ENCODE measurements at places on chromosomes 3 and 15.

DNA sequence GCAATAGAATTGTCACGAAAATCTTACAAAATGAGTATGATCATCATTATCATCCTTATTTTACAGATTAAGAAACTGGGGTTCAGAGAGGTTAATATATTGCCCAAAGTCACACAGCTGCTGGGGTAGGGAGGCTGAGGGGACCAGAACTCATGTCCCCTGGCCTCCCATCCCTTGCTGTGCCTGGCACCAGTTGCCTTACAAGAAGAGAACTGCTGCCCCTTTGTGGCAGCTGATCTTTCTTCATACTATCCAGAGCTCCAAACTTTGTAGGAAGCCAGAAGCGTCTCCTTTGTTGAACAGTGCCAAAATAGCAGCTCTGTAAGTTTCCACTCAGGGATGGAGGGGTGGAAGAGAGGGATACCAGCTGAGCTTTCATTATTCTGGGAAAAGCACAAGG is 236.8 kb upstream of the TBC1D5 start:
- no peak for DNase-seq

DNA sequence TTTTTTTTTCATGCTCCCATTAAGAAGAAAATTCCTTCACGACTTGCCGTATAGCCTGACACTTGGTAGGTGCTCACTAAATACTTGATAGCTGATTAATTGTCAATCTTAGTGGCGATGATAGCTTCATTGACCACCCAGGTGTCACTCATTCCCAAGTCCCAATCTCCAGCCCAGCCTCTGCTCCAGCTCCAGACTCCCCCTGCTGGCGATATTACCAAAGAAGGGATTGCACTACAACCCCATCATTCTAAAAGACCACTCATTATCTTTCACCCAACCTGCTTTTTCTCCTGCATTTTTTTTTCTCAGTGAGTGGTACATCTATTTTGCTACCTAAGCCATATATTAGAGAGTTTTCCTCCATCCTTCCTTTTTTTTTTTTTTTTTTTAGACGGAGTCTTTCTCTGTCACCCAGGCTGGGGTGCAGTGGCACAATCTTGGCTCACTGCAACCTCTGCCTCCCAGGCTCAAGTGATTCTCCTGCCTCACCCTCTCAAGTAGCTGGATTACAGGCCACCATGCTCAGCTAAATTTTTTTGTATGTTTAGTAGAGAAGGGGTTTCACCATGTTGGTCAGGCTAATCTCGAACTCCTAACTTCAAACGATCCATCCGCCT is 19.5 kb upstream of the COMMD2 start:
- peak; percentile 20 for DNase-seq

- no peak for DNase-seq
These were observed 4.4 kb downstream of the WDR73 start for GRCh38 chr15:84649706-84650105.

DNA sequence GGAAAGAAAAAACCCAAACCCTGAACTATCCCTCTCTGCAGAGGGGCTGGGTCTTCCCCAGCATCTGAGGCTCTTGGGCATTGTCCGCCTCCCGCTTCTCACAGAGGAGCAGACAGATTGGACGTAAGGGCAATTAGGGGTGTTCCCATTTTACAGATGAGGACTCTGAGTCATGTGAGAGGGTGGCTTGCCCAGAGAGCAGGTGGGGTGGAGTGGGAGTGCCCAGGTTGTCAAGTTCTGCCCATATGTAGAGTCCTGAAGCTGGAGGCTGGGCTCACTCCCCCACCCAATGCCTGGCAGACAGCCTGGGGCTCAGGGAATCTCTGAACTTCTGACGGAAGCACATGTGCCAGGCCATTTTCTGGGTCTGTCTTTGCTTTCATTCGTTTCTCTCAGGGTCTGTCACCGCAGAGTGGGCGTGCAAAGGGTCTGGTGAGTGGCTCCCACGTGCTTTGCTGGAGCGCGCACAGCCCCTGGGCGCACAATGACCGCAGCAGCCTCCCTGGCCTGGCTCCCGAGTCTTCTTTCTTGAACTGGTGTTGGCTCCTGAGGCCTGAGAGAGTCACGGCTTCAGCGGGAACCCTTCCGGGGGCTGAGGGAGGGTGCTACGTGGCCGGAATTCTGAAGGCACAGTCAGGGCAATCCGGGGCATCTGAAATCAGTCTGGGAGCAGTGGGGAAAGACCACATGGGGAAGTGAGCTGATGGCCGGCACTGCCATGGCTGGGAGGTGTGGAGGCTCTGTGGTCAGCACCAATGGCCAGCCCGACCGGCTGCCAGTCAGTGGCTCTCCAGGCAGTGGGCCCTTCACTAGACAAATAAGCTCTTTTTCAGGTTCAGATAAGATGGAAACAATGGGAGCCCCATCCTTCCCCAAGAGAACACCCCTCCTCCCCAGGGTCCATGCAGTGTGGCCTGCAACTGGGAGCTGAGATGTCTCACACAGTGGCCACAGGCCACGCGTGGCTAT is 1.1 kb upstream of the TRPM1 start:
- no peak for DNase-seq

DNA sequence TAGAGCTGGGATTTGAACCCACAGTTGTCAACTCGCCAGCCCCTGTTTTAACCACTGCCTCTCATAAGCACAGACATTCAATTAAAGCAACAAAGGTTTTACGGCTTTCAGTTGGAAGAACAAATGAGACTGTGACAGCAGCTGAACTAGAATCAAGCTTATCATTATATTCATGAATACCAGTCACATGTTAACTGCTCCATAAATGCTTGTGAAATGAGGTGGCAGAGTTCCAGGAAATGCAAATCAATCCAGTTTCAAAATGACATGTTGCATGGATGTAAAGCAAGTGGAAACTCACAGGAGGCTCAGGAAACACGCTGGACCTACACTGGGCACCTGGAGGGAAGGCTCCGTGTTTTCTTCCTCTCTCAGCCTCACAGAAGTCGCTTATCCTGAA is 3.9 kb downstream of the GP5 start:
- DNase-seq = no peak

GRCh38 chr15:55742498-55742926 is 440 bp downstream of the PRTG start:
- peak; percentile 6 for DNase-seq

DNA sequence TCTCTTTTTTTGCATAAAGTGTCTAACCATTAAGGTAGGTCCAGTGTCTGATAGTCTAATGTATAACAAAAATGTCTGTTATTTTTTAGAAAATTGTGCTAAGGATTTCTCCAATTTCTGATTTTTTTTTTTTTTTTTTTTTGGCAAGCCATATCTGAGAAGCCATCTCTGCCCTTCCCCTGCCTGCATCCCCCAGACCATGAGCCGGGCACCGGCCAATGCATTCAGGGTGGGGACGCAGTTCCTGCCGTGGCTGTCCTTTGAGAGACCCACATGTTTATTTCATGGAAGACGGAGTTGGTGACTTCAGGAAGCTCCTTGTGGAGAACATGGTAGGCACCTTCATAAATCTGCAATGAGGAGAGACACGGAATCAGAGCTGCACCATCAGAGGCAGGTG is 19.2 kb downstream of the ABTB1 start:
- DNase-seq = no peak

DNA sequence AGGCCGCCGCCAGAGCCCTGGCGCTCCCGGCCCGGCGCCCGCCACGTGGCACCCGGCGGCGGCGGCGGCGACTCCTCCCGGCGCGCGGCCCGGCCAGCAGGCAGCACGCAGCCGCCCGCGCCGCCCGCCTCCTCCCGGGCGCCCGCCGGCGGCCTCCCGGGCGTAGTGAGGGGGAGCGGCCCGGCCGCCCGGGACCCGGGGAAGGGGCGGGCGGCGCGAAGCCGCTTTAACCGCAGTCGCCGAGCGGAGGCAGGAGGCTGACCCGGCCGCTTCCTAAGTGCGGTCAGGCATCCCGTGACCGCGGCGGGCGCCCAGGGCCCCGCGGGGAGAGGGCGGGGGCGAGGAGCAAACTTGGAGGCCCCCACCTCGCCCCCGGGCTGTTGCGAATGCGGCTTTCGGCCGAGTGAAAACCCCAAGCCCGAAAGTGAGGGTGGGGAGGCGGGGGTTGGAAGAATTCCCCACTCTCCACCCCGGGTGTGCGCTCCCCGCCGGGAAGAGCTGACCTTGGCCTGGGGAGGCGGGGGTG is 1.7 kb upstream of the HES1 start:
- peak; percentile 32 for DNase-seq

GRCh38 chr3:184372296-184372821 is 5.6 kb downstream of the THPO start:
- no peak for DNase-seq

- no peak for DNase-seq
These were observed 35.3 kb upstream of the SNRPN start for GRCh38 chr15:24919446-24919845.

DNA sequence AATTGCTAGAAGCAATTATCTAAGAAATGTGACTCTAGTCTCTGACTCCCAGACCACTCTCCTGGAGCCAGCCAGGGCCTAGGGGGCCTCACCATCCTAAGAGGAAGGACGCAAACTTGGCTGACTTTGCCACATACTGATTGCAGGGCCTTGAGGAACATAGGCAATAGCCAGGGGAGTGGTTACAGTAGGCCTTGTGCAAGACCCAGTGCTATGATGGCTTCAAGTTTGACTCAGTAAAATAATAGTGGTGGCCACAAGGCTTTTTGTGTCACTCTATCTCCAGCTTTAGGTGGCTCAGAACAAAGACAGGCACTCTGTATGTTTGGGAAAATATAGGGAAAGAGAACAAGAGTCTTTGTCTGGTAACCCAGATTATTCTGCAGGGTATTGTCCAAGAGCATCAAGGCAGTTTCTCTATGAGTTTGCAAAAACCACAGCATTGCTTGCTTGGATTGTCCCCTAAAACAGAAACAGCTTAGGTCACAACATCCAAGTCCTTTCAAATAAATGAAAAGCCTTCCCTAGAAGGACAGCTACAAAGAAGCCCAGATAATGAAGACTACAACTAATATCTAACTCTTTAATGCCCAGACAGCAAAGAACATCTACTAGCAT is 631.5 kb downstream of the PYDC2 start:
- DNase-seq = no peak

- DNase-seq = no peak
These were observed 22.0 kb downstream of the TGM4 start for GRCh38 chr3:44896440-44896839.

GRCh38 chr3:24199775-24200247 is 254.7 kb downstream of the NR1D2 start:
- DNase-seq = no peak

DNA sequence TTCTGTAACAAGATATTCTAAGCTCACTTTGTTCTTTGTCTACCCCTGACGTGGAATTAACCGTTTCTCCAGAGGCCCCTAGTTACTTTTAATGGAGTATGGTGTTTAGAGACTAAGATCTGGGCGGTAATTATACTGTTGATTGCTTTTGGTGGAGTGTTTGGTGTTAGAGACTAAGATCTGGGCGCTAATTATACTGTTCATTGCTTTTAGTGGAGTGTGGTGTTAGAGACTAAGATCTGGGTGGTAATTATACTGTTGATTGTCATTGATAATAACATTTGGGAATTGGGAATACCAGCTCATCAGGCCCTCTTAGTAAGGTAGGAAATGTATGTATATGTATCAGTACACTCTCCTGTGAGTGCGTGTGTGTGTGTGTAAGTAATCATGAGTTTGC is 66.6 kb downstream of the LMLN start:
- DNase-seq = no peak

GRCh38 chr15:43529141-43529540 is 11.7 kb downstream of the MAP1A start:
- DNase-seq = no peak

DNA sequence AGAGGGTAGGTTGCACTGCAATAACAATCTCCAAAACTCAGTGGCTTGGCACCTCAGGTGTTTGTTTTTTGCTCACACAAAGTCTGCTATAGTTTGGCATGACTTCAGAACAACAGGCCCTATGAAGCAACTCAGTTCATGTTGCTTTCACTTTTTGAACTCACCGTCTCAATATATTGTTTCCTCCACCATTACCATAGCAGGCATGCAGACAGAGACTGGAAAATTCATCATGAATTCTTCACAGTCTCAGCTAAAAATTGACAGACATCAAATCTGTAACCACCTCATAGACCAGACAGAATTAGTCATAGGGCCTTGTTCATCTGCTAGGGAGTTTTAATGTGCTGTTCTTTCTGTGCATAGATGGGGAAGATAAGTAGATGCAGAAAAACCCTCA is 161.4 kb upstream of the POU1F1 start:
- no peak for DNase-seq

GRCh38 chr3:176219970-176220369 is 977.3 kb downstream of the TBL1XR1 start:
- DNase-seq = no peak

DNA sequence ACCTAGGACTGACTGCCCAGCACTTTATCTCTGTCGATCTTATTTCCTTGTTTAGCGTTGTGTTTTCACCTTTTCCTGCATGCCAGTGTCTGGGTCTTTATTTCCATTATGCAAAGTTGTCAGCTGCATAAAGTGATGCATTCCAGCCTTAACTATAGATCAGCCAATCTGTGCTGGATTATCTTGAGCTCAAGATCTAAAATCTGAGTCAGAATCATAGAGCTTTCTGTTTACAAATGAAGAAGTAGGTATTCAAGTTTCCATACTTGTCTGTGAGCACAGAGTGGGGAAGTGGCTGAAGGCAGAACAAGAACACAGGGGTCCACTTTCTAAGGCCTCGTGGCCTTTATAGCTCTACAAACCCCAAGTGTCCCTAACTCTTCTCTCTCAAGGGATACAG is 82.4 kb upstream of the PLCL2 start:
- DNase-seq = no peak

DNA sequence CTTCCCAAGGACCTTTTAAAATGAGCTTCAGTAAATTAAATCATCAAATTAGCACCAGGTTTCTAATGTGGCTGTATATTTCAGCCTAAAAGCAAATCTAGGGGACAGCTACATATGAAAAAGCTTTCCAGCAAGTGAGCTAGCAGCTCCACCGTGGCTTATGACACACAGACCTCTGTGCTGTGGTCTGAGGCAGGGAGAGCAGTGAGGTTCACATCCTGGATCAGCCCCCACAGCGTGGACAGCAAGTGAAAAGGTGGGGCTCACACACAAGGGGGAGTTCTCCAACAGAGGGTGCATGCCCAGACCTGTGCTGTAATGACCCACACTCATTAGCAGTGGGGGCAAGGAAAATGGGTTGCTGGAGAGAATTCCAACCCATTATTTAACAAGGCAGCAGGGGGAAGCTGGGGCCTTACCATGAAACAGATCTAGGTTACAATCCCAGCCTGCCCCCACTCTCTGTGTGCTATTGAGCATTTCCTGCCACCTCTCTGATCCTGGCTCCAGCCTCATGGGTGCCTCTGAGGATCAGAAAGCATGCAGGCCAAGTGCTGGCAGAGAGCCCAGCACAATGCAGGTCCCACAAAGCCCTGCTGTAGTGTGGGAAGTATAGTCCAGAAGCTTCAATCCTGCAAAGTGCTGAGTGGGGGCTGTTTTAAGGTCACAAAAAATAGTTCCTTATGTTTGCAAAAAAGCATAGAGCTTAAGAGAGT is 48.2 kb downstream of the RASGRF1 start:
- no peak for DNase-seq

- no peak for DNase-seq
These were observed 210.8 kb upstream of the NR2E3 start for GRCh38 chr15:71599418-71600151.

Measured in activated T-cell treated with anti-CD3 and anti-CD28 coated beads, Interleukin-2, amount 50 U/mL, for 4 hours (primary cell).